ENCODE measurements at places on chromosomes 5 and 9.
A peak's percentile ranks its signal among the peaks of the same experiment; 100 is the strongest.

GRCh38 chr9:124809741-124810500, 33.0 kb downstream of the OLFML2A start:
- DNase-seq: no peak

- DNase-seq: no peak
Observed at GRCh38 chr5:148401604-148402003, 17.8 kb downstream of the FBXO38 start.

DNA sequence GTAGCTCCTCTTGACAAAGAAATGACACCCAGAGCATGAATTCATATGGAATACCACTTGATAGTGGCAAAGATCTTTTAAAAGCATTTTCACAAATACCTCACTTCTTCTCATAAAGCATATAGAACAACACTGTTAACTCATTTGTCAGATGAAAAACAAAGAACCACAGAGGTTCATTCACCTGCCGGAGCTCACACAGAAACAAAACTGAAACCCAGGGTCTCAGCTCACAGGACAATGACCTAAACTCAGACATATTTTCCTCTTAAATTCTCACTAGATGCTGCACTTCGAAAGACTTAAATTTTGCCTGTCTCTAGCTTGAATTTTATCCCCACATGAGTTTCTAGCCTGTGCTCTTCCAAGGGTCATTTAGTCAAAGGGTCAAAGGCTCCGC, 339.0 kb downstream of the KCNN2 start:
- DNase-seq: no peak

DNA sequence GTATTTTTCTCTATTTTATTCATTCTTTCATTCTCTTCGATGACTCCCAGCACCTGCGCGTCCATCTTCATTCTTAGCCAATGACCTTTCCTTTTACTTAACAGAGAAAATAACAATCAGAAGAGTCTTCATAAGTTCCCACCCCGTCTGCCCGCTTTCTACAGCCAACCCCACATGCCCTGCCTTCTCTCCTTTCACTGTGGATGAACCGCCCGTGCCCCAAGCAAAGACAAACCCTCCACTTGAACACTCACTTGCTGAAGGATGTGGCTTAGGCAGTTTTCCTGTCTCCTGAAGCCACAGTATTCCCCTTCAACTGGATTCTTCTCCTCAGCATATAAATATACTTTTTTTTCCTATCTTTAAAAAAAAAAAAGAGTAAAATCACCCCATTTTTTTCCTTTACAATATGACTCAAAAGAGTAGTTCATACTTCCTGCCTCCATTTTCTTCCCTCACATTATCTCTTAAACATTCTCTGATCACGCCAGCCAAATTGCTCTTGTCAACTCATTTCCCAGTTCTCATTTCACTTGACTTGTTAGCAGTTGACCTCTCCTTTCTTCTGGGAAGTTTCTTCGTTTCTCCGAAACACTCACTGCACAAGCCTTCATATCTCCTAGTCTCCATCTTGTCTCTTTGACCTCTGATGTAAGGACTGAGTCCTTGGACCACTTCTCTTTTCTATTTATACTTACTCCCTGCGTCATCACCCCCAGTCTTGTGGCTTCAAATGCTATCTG, 11.1 kb downstream of the NIPSNAP3B start:
- peak; percentile 93 for DNase-seq

- DNase-seq: no peak
Observed at GRCh38 chr5:99019254-99019653, 90.4 kb upstream of the CHD1 start.

- DNase-seq: no peak
Observed at GRCh38 chr5:173878224-173878967, 9.8 kb upstream of the CPEB4 start.

DNA sequence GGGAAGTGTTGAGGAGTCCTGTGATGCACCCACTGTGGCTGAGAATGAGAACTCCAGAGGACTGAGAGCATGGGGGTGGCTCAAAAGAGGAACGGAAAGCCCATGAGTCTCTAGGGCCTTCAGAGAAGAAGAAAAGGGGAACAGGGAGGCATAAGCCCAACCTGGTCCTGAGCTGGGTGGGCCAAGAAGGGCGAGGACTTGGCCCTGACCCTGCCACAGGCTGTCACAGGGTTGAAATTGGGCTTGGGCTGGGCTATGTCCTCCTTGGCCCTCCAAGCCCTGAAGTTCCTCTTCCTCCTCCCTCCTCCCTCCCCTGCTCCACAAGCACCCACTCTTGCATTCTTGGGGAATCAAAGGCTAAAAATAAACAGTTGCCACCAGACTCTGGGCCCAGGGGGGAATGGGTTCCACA, 49.3 kb upstream of the PPARGC1B start:
- DNase-seq: peak; percentile 69

GRCh38 chr5:122515709-122516431, 203.8 kb downstream of the SNCAIP start:
- DNase-seq: peak; percentile 73

DNA sequence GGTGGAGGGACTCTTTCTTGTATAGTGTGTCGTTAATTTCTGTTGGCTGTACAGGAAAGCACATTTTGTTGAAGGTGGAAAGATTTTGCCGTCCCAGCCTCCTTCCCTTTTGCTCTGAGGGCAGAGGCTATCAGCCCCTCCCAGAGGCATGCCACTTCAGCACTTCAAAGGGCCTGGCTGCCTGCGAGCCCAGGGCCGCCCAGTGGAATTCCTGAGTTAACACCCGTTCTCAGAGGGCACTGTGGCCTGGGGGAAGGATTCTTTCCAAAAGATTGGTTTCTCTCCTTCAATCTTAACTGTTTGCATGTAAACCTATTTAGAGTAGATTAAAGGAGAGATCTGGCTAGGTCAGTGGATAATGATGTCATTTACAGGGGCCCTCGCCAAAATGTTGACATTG, 238.6 kb downstream of the FANCC start:
- DNase-seq: no peak
